NCI-H1417 treated with DMSO at 0.1 percent for 48 hours (cell line): ENCODE measurements at places on chromosomes 4 and X.

- no peak for DNase-seq
Observed at GRCh38 chr4:38650133-38650532, 13.9 kb upstream of the KLF3 start.

GRCh38 chrX:132180929-132181328, 38.3 kb downstream of the RAP2C start:
- no peak for DNase-seq

DNA sequence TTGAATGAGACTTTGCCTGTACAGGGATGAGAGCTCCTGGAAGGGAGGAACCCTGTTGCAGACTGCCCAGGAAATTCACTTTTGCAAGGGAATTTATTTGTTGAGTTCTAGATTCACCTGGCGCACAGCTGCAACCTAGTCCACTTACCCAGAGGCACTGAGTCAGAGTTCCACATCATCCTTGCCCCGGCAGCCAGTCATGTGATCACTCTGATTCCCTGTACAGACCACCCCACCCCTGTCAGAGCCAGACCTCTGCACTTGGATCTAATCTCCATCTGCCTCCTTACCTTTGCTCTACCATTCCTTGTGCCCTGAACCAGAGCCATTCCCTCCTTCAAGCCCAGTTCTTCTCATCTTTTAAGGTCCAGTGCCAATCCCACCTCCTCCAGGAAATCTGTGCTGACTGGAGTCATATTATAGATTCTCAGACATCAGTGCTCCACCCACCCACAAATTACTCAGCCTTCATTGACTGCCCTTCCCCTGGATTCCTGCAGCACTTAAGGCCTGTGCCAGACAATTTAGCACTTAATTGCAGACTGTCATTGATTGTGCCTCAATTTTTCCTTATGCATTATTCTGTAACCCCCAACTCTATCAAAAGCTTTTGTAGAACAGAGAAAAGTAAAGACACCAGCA, 84.1 kb upstream of the MAGEA4 start:
- DNase-seq, result no peak

GRCh38 chrX:130805903-130806302, 97.1 kb downstream of the ENOX2 start:
- no peak for DNase-seq

- no peak for DNase-seq
Observed at GRCh38 chrX:11641349-11642065, 24.2 kb downstream of the ARHGAP6 start.

DNA sequence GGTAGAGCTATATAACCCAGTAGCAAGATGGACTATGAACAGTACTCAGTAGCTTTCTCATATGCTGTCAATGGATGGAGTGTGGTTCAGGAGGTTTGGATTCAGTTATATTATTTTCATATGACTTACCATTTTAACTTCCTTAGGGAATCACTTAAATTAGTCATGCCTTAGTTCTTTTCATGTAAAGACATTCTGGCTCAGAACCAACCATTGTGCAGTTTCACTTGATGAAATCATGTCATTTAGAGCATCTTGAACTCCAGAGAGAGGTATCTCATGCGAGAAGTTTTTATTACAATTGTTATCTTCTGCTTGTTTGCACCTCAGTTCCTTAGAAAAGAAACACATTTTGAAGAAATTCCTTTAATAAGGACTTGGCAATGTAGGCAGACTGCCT, 55.8 kb downstream of the IL1RAPL2 start:
- DNase-seq, result no peak

GRCh38 chrX:71154641-71155040, 10.0 kb downstream of the NLGN3 start:
- no peak for DNase-seq

DNA sequence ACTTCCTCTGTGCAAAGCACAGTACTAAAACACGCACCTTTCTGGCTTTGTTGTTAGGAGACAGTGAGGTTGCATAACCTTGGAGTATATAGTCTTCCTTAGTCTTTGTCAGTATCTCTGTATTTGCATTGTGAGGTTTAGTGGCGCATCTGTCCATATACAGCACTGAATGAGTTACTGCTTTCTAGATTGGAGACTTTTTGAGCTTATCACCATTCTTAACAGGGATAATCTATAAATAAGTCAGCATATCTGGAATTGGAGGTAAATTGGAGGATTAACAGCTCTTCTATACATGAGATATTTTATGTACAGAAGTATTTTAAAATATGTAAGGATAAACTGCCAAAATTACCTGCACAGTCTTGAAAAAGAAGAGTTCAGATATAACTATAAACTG, 4.3 kb downstream of the FHDC1 start:
- no peak for DNase-seq

- DNase-seq, result no peak
Observed at GRCh38 chr4:11271263-11271662, 157.4 kb downstream of the HS3ST1 start.

- DNase-seq, result no peak
Observed at GRCh38 chrX:118116713-118117550, at the start of gene KLHL13. Gene KLHL13 (minus strand): TSS chrX:118116810. CDS start chrX:118028473, 88,337 bp downstream.

- DNase-seq, result no peak
Observed at GRCh38 chr4:73599182-73599581, 21.1 kb downstream of the RASSF6 start.

GRCh38 chr4:98838977-98839618, 89.8 kb downstream of the EIF4E start:
- no peak for DNase-seq

DNA sequence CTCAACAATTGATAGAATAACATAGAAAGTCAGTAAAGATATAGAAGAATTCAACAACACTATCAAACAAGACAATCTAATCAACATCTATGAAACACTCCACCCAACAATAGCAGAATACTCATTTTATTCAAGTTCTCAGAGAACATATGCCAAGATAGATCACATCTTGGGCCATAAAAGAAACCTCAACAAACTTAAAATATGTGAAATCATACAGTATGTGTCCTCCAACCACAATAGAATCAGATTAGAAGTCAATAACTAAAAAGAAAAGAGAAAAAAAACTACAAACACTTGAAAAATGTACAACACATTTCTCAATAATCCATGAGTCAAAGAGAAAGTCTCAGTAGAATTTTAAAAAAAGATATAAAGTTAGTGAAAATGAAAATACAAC, 78.6 kb upstream of the LDB2 start:
- DNase-seq, result no peak

- DNase-seq, result no peak
Observed at GRCh38 chrX:68711845-68712244, 64.4 kb downstream of the STARD8 start.

GRCh38 chr4:21628116-21628670, 320.4 kb downstream of the KCNIP4 start:
- DNase-seq, result no peak

- no peak for DNase-seq
Observed at GRCh38 chrX:119757979-119758730, at the start of gene SOWAHD. Gene SOWAHD (plus strand): TSS chrX:119758588. CDS start chrX:119758668, 80 bp downstream.

DNA sequence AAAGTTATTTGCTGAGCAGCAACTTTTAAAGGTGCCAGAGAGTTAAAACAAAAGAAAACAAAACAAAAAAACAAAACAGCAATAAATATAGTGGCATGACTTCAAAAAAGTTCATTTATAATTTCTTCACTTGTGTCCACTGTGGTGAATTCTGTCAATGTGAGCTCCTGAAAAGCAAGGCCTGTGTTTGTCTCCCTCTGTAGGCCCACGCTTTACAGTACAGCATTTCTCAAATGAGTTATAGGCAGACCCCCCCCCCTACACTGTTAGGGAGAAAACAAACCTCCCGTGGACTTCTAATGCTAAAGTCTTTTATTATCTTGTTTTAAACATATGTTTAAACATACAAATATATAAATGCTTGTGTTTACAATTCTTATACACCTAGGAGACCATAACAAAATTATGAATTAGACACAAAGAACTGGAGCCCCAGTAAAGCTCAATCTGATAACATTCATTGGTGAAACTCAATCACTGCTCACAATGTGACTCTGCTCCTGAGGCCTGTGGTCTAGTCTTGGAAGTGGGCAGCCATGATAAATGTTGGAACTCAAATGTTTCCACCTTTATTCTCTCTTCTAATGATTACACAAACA, 47.0 kb upstream of the SCOC start:
- DNase-seq, result no peak

GRCh38 chrX:3697701-3698279, 15.7 kb downstream of the PRKX start:
- DNase-seq, result no peak

- DNase-seq, result no peak
Observed at GRCh38 chr4:14920759-14921320, 81.4 kb upstream of the CPEB2 start.

GRCh38 chr4:16606691-16607090, 291.8 kb downstream of the LDB2 start:
- DNase-seq, result no peak

- DNase-seq, result no peak
Observed at GRCh38 chrX:155615938-155616337, 3.2 kb upstream of the TMLHE start.

DNA sequence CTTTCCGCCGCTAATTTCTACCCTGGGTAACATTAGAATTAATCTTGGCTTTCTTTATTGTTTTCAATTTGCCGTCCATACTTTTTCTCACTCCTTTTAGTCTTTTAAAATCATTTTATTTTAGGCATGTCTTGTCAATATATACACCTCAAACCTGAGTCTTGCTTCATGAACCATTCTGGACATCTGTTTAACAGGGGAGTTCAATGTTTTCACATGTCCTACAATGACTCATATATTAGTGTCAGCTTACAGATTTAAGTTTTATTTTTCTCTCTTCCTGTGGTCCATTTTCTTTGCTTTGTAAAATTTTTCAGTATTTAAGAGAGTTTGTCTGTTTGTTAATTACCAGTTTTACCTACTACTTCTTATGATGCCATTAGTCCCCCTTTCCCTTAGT, 89.5 kb downstream of the LCORL start:
- no peak for DNase-seq

GRCh38 chrX:1164322-1165288, 47.8 kb downstream of the CRLF2 start:
- no peak for DNase-seq

- DNase-seq, result no peak
Observed at GRCh38 chr4:47855350-47855749, 17.5 kb upstream of the CORIN start.

DNA sequence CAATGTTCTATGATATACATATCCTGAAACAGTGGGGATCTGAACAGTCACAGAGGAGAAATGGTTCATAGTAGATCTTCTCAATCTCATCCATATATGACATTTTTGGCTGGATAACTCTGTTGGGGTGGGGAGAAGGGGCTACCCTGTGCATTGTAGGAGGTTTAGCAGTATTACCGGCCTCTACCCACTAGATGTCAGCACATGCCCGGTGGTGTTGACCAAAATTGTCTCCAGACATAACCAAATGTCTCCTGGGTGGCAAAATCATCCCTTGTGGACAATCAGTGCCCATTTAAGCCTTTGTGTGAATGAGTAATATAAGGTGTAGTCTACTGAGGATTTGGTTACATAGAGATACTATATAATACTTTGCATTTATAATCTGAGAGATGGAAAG, 89.9 kb downstream of the PLS3 start:
- DNase-seq, result peak; percentile 16

GRCh38 chr4:53866055-53866454, 198.3 kb downstream of the CHIC2 start:
- DNase-seq, result no peak

GRCh38 chr4:123419885-123420755, 23.5 kb downstream of the SPRY1 start:
- DNase-seq, result no peak

- DNase-seq, result no peak
Observed at GRCh38 chr4:141640696-141641095, 4.3 kb downstream of the IL15 start.

DNA sequence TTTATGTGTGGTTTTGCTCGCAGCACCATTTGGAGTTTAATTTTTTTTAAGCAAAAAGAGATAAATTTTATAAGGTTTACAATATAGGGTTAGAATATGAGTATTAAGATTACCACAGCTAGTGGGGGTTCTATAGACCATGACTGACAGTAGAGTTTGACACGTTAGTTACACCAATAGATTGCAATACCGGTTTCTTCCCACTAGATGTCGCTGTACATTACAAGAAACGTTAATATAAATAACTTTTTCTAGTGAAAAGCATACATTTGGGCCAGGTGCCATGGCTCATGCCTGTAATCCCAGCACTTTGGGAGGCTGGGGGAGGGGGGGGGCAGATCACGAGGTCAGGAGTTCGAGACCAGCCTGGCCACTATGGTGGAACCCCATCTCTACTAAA, 433.6 kb downstream of the MAGEB5 start:
- DNase-seq, result no peak

- DNase-seq, result no peak
Observed at GRCh38 chrX:122517786-122518185, 666.3 kb upstream of the GRIA3 start.

DNA sequence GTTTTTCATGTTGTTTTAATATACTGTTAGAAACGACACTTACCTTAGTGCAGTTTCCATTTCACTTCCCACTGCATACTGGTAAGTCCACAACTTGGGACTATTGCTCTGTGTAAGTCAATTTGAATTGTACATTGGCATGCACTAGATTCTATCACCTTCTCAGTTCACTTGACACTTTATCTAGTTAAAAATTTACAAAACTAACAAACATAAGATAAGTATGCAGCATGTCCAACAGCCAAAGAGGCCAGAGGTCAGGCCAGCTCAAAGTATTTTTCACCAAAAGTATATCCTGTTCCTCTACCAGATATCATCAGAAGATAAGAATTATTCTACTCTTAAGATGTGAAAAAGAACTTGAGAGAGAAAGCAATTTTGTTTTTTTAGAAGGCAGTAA, 75.9 kb downstream of the QRFPR start:
- DNase-seq, result no peak

GRCh38 chrX:47191331-47191730, 2.3 kb upstream of the UBA1 start:
- DNase-seq, result peak; percentile 11

DNA sequence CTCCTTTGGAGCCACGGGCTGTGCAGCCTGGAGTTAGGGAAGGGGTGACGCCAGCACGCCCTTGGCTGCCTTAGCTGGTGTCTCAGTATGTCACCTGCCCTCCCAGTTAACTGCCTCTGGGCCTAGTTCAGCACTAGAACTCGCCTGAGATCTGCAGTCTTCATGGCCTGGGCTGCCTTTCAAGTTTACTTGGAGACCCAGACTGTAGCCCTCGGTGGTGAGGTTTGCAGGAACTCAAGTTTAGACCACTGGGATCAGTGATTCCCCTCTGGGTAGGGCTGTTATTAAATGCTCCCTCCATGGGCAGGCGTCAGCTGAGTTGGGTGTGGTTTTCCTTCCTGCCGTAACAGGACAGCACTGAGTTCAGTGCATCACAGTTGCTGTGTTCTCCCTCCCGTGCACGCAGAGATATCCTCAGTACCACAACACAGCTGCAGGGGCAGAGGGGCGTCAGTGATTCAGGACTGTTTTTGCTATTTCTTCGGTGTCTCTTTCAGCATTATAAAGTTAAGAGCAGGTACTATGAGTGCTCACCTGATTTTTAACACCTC, 30.5 kb downstream of the PLAC8 start:
- DNase-seq, result no peak

GRCh38 chr4:110122201-110122600, 76.2 kb downstream of the ELOVL6 start:
- no peak for DNase-seq

DNA sequence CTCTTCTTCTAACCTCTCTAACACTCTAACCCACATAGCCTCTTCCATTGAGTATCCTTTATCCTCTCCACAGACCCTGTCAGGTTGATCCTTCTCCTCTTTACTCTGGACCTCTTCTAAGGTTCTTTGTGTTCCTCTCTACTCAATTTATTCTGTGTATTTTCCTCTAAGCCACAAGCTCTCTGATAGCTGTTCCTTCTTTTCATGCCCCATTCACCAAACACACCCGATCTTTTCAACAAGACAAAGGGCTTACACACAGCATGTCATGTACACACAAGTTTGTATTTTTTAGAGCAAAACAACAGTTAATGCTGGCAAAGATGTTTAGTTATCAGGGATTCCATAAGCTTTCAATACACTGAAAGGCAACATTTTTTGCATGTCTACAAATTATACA, 1.9 kb downstream of the SPIN2B start:
- DNase-seq, result no peak
